Left cardiac atrium (tissue), 4 donors: ENCODE measurements at places on chromosomes 16 and 17.

- DNase-seq = no peak
Observed at GRCh38 chr16:22971346-22971924, 157.5 kb downstream of the HS3ST2 start.

DNA sequence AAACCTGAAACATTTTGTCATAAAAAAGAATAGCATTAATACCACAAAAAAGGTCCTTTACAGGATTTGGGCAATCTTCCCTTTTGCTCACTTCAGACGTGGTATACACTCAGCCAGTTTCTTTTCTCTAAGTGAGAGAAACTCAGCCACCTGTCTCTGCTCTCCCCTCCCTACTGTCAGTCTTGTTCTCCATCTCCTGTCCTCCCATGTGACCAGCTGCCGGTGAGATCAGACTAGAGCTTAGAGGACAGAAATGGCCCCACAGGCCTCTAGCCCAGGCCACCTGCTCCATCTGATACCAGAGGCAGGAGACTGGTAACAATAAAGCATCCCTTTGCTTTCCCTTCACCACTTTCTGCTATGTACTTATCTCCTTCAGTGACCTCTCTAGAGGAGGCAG, 34.9 kb downstream of the CMC2 start:
- DNase-seq = no peak

DNA sequence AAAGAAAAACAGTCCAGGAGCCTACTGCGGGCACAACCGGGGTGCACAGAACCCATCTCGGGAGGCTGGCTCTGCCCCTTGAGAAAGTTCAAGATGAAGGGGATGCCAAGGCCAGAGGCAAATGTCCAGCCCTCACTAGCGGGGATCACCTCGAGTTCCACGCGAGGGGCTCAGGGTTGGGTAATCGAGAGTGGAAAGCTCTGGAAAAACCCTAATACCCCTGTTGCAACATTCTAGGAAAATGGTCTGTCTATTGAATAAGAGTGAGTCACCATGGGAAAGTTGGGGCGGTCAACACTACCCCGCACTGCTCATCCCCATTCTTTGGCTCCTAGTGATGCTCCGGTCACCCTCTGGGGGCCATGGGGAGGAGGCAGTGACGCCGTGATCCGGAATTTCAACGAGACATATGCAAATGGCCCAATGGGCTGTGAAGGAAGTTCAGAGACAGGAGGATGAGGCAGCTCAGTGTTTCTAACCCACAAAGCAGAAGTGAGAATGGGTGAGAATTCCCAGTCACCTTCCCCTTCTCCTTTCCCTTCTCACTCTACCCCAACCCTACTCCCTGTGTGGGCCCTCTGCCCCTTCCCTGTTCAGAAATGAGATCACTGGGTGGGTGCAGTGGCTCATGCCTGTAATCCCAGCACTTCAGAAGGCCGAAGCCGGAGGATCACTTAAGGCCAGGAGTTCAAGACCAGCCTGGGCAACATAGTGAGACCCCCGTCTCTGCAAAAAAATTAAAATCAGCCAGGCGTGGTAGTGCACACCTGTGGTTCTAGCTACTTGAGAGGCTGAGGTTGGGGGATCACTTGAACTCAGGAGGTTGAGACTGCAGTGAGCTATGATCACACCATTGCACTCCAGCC, 22.4 kb downstream of the SOCS3 start:
- DNase-seq = no peak

GRCh38 chr16:57614944-57615343, 13.5 kb upstream of the ADGRG1 start:
- DNase-seq = no peak

- DNase-seq = no peak
Observed at GRCh38 chr16:81517629-81518438, 73.2 kb downstream of the CMIP start.

- DNase-seq = no peak
Observed at GRCh38 chr17:9192010-9192409, 170.7 kb downstream of the NTN1 start.

DNA sequence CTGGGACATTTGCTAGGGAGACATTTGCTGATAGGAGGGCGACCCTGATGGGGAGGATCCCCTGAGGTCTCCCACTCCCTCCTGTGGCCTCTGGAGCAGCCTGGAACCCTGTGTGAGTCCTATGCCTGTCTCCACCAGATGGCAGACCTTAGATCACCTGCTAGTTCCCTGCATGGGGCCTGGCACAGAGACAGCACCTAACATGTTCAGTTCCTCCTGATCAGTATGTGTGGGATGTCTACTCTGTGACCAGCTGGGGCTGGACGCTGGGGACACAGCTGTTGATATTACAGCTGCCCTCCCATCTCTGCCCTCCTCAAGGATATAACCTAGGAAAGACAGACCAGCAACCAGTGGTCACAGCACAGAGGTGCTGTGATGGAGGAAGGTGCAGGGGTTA, 1.1 kb upstream of the ADCY7 start:
- DNase-seq = no peak

GRCh38 chr16:4869147-4869805, 22.0 kb downstream of the UBN1 start:
- DNase-seq = no peak

DNA sequence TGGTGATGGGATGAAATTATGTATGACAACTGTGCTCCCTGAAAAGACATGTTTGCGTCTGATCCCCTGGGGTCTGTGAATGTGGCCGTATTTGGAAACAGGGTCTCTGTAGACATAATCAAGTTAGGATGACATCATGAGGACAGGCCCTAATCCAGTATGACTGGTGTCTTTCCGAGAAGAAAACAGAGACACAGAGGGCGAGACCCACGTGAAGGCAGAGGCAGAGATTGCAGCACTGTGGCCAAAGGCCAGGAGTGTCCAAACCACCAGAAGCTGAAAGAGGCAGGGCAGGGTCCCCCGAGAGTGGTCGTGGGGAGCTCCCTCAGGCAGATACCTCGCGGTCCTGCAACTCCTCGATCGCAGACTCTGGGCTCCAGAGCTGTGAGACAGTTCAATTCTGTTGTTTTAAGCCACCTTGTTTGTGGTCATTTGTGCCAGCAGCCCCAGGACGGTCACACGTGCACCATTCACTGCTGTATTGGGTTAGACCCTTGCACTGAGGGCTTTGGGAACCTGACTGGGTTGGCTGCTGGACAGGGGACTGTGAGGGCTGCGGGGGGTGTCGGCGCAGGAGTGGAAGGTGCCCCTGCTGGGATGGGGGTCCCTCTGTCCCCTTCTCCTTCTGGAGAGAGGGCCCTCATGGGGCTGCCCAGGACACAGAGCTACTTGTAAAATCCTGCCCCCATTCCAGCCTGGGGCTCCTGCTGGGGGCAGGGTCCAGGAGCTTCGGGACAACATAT, 27.7 kb downstream of the METRNL start:
- DNase-seq = peak; percentile 72

- no peak for DNase-seq
Observed at GRCh38 chr16:76278980-76279379, 1.8 kb downstream of the CNTNAP4 start.

- DNase-seq = no peak
Observed at GRCh38 chr17:28189667-28190066, 129.3 kb upstream of the TMEM97 start.

GRCh38 chr17:8160741-8161221, 2.0 kb downstream of the VAMP2 start:
- DNase-seq = no peak

GRCh38 chr17:78857266-78857665, 16.7 kb upstream of the USP36 start:
- DNase-seq = no peak

- DNase-seq = no peak
Observed at GRCh38 chr16:7744546-7745264, 412.1 kb downstream of the RBFOX1 start.

DNA sequence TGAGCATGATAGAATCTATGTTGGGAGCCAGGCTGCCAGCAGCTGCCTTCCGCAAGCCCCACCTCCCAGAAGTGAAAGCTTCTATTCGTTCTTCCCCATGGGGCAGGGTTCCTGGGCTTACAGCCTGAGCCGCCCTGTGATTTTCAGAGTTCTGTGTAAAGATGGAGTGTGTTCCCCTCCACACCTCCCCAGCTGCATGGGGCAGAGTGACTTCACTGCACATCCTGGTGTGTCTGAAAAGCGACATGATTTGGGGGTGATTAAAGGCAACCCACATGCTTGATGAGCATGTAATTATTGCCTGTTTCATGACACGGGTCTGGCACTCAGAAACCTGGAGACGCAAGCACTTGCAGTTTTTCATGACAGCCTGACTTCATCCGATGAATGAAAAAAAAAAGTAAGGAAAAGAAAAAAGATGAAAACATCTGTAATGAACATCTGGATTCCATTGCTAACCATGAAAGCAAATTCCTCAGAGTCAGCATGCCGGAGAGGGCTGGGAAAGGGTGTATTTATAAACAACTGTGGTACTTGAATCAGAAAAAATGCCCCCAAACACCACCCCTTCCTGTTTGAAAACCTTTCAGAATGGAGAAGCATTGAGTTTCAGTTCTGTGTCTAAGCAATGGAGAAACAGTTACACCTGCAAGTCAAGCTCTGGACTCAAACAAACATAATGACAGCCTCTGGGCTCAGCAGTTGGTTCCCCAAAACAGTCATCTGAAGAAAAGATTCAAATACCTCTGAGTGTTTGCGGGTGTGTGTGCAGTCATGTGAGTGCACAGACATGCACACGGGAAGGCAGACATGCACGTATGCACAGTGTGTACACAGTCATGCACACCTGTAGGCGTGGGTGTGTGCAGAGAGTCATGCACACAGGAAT, 266.0 kb downstream of the ENGASE start:
- DNase-seq = no peak

GRCh38 chr16:75288181-75288580, 36.8 kb upstream of the BCAR1 start:
- DNase-seq = peak; percentile 47

GRCh38 chr17:50638606-50638965, 3.9 kb downstream of the ABCC3 start:
- DNase-seq = no peak

- no peak for DNase-seq
Observed at GRCh38 chr17:5516060-5516792, 29.9 kb downstream of the MIS12 start.

GRCh38 chr17:43171586-43172487, 823 bp downstream of the NBR1 start:
- DNase-seq = peak; percentile 44

DNA sequence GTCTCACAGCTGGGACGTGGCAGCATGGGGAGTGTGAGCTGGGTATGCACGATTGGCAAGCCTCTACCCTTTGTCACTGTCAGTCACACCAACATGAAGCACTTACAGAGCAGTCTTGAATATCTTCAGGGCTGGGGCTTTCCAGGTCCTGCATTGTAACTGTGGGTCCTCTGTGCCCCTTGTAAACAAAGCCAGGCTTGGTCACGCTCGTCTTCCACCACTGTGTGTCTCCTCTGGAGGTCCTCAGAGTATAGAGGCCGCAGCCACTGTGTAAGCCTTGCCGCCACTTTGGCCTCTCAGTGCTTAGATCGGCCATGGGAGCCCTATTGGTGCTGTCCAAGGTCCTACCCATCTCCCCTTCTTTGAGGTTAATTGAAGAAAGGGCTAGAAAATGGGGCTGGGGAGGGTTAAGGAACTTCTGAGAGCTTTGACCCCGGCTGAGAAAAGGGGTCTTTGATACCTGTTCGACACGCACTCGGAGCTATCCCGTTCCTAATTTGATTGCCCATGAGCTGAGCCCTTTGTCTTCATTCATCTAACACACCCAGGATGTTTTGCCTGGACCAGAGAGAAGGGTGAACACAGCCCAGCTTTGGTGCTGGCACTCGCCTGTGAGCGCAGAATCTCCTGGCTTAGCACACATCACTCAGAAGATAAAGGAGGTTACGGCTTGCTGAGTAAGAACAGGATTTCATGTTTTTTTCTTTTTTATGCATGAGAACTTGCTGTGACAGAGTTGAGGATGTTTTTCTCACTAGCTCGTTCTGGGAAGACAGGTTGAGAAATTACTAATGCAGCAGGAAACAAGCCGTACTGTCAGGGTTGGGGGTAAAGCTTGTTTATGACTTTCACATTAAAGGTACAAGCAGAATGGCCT, 267.9 kb downstream of the CPPED1 start:
- DNase-seq = no peak

- DNase-seq = no peak
Observed at GRCh38 chr16:10368969-10369551, 16.8 kb upstream of the ATF7IP2 start.

- no peak for DNase-seq
Observed at GRCh38 chr17:8841844-8842243, 25.6 kb downstream of the PIK3R6 start.

GRCh38 chr17:57714665-57715180, 30.4 kb downstream of the CCDC182 start:
- DNase-seq = no peak

- DNase-seq = no peak
Observed at GRCh38 chr17:59165933-59166342, 10.4 kb downstream of the PRR11 start.

- peak; percentile 78 for DNase-seq
Observed at GRCh38 chr17:29005936-29006511, at the start of gene SEZ6. Gene SEZ6 (minus strand): TSS chr17:29006033. CDS start chr17:29005869, 164 bp downstream.

GRCh38 chr16:72312828-72313227, 140.9 kb upstream of the PMFBP1 start:
- no peak for DNase-seq

DNA sequence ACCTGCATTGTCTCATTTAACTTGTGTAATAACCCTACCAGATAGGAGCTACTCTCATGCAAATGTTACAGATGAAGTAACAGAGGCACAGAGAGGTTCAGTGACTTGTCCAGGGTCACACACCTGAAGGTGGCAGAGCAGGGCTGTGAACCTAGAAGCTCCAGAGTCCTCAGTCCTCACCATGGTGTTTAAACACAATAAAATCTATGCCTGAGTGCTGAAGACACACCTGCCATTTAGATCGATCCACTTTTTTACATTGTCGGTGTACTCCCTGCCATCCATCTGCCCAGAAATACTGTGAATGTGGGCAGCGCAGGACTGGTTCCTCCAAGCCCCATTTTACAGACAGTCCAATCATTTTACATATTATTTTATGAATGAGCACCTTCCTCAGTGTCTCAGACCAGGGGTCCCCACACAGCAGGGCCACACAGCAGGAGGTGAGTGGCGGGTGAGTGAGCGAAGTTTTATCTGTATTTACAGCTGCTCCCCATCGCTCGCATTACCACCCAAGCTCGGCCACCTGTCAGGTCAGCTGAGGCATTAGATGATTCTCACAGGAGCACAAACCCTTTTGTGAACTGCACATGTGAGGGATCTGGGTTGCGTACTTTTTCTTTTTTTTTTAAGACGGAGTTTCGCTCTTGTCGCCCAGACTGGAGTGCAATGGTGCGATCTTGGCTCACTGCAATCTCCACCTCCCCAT, 5.6 kb downstream of the IL4R start:
- DNase-seq = no peak

DNA sequence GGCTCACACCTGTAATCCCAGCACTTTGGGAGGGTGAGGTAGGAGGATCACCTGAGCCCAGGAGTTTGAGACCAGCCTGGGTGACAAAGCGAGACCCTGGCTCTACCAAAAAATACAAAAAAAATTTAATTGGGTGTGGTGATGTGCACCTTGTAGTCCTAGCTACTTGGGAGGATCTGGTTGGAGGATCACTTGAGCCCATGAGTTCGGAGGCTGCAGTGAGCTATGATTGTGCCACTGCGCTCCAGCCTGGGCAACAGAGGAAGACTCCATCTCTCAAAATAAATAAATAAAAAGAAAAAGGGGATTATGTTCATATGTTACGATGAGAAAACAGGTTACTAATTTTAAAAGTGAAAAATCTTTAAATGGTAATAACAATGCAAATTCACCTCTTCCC, 996 bp downstream of the MLKL start:
- no peak for DNase-seq

- no peak for DNase-seq
Observed at GRCh38 chr16:57469917-57470470, 7.5 kb downstream of the POLR2C start.
